Thoracic aorta endothelial cell (primary cell): ENCODE measurements at places on chromosomes 3 and 15. TPM values are rescaled to one million over a fixed set of nuclear protein-coding genes. Genes with fewer than 3 reads are reported as not detected.

Gene AQP9
- total RNA-seq: 0.07 TPM in 1 of 2 replicates, not detected in the other

Gene SPRED1
- 36.7 and 39.6 TPM in 2 replicates for total RNA-seq

Gene PIERCE2
- total RNA-seq: 1.2 and 1.6 TPM in 2 replicates

Gene NRROS
- total RNA-seq: 7.4 and 15.9 TPM in 2 replicates

Gene ULK3
- 23.4 and 23.8 TPM in 2 replicates for total RNA-seq

Gene SPATA12
- 0.07 and 0.13 TPM in 2 replicates for total RNA-seq

Gene IL20RB
- total RNA-seq: 0.40 and 2.7 TPM in 2 replicates

Gene PLCL2
- 13.3 and 13.8 TPM in 2 replicates for total RNA-seq

Gene STRIT1
- total RNA-seq: not detected in 2 replicates

Gene ABCF3
- total RNA-seq: 33.7 and 42.4 TPM in 2 replicates

Gene CPEB1
- total RNA-seq: not detected in 2 replicates

Gene SAXO2
- 0.22 and 0.40 TPM in 2 replicates for total RNA-seq

Gene STRA6
- total RNA-seq: not detected in 2 replicates

Gene CLDN16
- not detected in 2 replicates for total RNA-seq

Gene VIPR1
- 0.14 and 3.2 TPM in 2 replicates for total RNA-seq

Gene SRGAP3
- total RNA-seq: under 0.01 and 0.53 TPM in 2 replicates

Gene ARPP21
- total RNA-seq: not detected in 2 replicates

Gene RAD18
- 23.5 and 32.7 TPM in 2 replicates for total RNA-seq

Gene GOLGA8S
- total RNA-seq: under 0.01 and 0.07 TPM in 2 replicates

Gene PRKCD
- 4.5 and 5.8 TPM in 2 replicates for total RNA-seq

Gene MFAP1
- total RNA-seq: 28.4 and 32.7 TPM in 2 replicates

Gene TXNRD3
- total RNA-seq: 6.9 and 9.8 TPM in 2 replicates

Gene SNTN
- not detected in 2 replicates for total RNA-seq

Gene CLRN1
- total RNA-seq: not detected in 2 replicates

Gene GADL1
- 0.14 and 1.1 TPM in 2 replicates for total RNA-seq

Gene TRPM7
- 67.3 and 71.4 TPM in 2 replicates for total RNA-seq

Gene RYR3
- total RNA-seq: under 0.01 and 0.66 TPM in 2 replicates

Gene DNAH12
- total RNA-seq: under 0.01 and 0.14 TPM in 2 replicates

Gene CNTN3
- total RNA-seq: 1.1 and 2.3 TPM in 2 replicates

Gene RASL12
- not detected in 2 replicates for total RNA-seq

Gene C3orf49
- total RNA-seq: not detected in 2 replicates

Gene PARP15
- 0.53 and 0.57 TPM in 2 replicates for total RNA-seq

Gene SLC24A5
- 0.07 TPM in 1 of 2 replicates, not detected in the other for total RNA-seq
